T-helper 17 cell (primary cell): ENCODE measurements at places on chromosomes 1 and 21.

DNA sequence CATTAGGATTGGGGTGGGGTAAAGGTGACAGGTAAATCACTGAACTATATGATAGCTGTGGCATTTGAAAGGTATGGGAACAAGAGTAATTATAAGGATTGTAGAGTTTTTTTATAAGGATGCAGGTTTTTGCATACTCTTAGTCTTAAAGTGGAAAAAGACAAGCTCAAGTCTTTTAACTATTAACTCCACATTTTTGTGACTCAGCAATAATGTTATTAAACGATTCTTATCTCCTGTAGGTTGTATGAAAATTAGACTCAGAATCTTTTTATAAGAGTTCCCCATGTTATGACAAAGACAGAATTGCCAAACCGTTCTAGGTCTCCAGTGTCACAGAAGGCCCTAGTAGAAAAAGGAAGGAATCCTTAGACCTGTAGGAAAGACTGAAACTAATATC, 49.9 kb upstream of the TTLL7 start:
- DNase-seq = no peak

GRCh38 chr1:2486558-2486957, 10.5 kb downstream of the PLCH2 start:
- no peak for DNase-seq

- DNase-seq = no peak
These were observed 91.5 kb downstream of the KIF14 start for GRCh38 chr1:200528858-200529606.

- no peak for DNase-seq
These were observed 19.6 kb upstream of the TCEA3 start for GRCh38 chr1:23444104-23444533.
